Bronchus fibroblast of lung (primary cell): ENCODE measurements at places on chromosomes 4 and X. TPM values are rescaled to one million over a fixed set of nuclear protein-coding genes. Genes with fewer than 3 reads are reported as not detected.

The CSAG3 gene
- not detected in 2 replicates for total RNA-seq

The EVC2 gene
- total RNA-seq = 6.9 and 7.0 TPM in 2 replicates

The ZFP92 gene
- 0.15 and 0.17 TPM in 2 replicates for total RNA-seq

The SSX4 gene
- total RNA-seq = not detected in 2 replicates

The CXCL10 gene
- total RNA-seq = not detected in 2 replicates

The SPANXC gene
- not detected in 2 replicates for total RNA-seq
